ENCODE measurements at places on chromosomes 3 and 15. TPM values are rescaled to one million over a fixed set of nuclear protein-coding genes. Genes with fewer than 3 reads are reported as not detected.
A peak's percentile ranks its signal among the peaks of the same experiment; 100 is the strongest.

GRCh38 chr3:126448893-126449180 lies 26.9 kb downstream of the ZXDC start:
- DNase-seq: no peak

The TMEM45A gene
- 3.0 TPM for total RNA-seq

The NANOGP8 gene
- total RNA-seq: not detected

DNA sequence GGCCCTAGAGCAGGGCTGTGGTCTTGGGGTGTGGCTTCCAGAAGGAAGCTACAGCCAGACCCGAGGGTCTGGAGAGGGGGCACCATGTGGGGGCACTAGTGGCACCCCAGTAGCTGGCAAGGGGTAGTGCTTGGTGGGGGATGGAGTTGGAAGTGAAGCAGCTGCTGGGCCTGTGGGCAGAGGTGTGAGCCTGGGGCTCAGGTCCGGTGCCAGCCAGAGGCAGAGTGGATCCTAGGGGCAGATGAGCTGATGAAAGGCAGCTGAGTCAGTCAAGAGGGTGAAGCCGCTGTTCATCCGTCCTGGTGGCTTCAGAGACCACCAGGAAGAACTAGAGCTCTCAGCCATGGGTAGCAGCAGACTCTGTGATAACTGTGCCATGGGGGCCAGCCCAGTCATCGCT lies 172.6 kb downstream of the TBC1D2B start:
- DNase-seq: no peak

DNA sequence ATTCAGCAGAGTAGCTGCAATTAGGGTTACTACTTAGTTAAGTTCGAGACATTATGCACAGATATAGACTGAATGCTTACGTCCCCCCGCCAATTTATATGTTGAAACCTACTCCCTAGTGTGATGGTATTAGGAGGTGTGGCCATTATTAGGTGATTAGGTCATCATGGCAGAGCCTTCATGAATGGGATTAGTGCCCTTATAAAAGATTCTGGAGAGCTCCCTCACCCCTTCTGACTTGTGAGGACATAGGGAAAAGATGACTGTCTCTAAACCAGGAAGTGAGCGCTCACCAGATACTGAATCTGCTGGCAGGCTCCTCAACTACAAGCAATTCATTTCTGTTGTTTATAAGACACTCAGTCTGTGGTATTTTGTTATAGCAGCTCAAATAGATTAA lies 25.6 kb upstream of the TEX9 start:
- no peak for DNase-seq

GRCh38 chr15:101474983-101475382 lies 14.5 kb downstream of the PCSK6 start:
- DNase-seq: no peak

DNA sequence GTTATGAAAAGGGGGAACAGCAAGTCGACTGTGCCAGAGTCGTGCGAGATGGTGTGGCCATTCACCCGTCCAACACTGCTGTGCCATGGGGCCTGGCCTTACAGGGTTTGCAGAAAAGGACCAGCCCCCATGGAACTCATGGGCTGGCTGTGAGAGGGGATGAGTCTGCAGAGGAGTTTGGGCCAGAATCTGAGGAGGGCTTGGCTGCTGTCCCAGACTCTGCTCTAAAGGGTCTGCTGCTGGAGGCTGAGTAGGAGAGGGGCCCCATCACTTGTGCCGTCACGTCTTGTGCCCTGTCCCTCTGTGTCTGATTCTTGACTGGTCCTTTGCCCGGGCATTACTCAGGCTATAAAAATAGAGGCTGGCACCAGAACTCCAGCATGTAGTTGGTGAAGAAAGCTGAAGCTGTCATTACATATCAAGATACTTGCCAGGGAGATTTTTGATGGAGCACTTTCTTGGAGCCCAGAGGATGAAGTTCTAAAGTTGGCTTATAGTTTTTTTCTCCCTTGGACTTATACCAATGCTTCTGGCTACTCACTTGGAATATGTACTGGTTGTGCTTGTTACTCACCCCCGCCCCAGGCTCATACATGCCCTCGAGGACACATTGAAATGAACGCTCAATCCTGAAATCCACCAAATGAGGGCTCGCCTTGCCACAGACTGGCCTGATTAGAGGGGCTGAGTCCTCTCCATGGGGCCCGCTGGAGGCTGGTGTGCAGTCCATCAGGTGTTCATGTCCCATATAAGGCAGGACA lies 10.2 kb downstream of the PXYLP1 start:
- DNase-seq: peak; percentile 26

The LRRC31 gene
- total RNA-seq: not detected

DNA sequence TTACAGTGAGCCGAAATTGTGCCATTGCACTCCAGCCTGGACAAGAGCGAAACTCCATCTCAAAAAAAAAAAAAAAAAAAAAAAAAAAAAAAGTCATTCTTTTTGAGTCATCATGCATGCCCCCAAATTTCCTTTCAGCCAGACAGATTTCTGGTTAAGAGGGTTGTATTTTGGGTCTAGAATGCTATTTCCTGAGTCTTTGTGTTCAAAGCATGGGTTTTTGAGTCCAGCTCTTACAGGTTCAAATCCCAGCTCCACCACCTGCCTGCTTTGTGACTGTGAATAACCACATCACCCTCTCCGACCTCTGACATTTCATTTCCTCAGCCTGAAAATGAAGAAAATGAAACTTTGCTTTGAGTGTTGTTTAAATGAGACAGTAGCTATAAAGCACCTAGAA lies 9.3 kb upstream of the C15orf61 start:
- no peak for DNase-seq

- DNase-seq: no peak
These were observed 45.9 kb downstream of the SUMF1 start for GRCh38 chr3:4421121-4421520.

DNA sequence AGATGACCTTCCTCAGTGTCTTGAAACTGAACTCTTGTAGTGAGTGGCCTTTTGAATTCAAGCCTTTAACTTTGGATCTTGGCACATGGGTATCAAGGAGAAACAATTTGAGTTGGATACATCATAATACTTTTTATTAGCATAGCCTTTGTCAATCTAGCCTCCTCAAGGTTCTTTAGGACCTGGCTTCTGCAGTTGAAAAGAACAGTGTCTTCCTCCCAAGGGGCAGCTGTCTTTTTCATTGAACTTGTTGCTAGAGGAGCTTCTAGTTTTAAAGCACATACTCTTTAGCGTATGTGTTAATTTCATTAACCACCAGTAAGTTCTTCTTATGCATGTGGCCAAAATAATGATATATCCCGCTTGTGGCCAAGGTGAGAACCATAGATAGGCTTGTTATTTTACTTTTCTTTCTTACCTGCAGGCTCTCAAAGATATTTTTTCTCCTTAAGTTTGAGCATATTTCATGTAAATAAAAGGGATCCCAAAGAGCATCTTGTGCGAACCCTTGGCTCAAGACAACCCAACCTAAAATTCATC lies 83.2 kb downstream of the GHSR start:
- DNase-seq: no peak

- DNase-seq: no peak
These were observed 15.2 kb upstream of the EID1 start for GRCh38 chr15:48862705-48863104.

GRCh38 chr15:50321680-50322210 lies 33.3 kb downstream of the GABPB1 start:
- DNase-seq: no peak

The ALPK3 gene
- 1.6 TPM for total RNA-seq

GRCh38 chr3:1330107-1330506 lies 237.3 kb downstream of the CNTN6 start:
- DNase-seq: no peak

- peak; percentile 62 for DNase-seq
These were observed at the start of gene HEG1 for GRCh38 chr3:125055913-125056745. Gene HEG1 (minus strand): TSS chr3:125055997. CDS start chr3:125055890, 107 bp downstream.

The ABHD17C gene
- 14.7 TPM for total RNA-seq

The CX3CR1 gene
- total RNA-seq: 11.4 TPM

DNA sequence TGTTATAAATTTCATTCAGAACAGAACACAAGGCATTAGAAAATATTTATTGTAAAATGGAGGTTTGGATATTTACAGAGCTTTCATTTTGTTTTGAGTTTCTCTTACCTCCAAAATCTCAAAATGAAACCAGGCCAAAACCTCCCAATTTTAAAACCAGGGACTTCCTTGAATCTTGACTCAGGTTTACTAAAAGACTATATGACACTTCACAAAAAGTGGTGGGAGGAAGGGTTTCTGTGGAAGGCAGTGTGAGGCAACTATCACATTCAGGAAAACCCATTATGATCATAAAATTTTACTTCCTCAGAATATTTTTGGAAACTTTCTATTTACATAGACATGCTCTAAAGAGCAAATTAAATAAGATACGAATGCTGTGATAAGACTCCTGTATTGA lies 205.8 kb upstream of the EOMES start:
- no peak for DNase-seq

The TPRG1 gene
- total RNA-seq: 0.94 TPM

GRCh38 chr3:53254509-53255422 lies 1.1 kb downstream of the TKT start:
- peak; percentile 42 for DNase-seq

DNA sequence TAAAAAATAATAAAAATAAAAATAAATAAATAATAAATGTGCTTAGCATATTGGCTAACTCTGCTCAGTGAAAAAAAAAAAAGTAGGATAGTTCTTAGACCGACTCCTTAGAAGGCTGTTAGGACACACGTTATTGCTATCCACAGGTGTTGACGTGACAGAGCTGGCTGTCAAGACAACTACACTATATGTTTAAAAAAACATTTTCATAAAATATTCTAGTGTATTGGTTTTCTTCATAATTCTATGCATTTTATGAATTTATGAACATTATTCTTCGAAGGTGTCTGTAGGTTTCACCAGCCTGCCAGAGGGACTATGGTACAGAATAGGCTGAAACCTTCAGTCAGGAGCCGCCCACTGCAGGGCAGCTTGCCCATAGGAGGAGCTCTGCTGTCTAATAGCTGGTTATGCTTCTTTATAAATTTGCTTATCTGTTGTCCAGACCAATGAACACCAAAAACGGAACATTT lies 9.2 kb downstream of the TM4SF1 start:
- no peak for DNase-seq

The RBP2 gene
- not detected for total RNA-seq

GRCh38 chr15:42160136-42160535 lies 3.7 kb upstream of the PLA2G4F start:
- DNase-seq: no peak

- no peak for DNase-seq
These were observed 129.2 kb downstream of the CHDH start for GRCh38 chr3:53716998-53717397.

GRCh38 chr3:111822804-111823203 lies 36.3 kb upstream of the PHLDB2 start:
- no peak for DNase-seq

The PAK6 gene
- 11.2 TPM for total RNA-seq

GRCh38 chr3:13041113-13041776 lies 32.0 kb downstream of the IQSEC1 start:
- DNase-seq: no peak

DNA sequence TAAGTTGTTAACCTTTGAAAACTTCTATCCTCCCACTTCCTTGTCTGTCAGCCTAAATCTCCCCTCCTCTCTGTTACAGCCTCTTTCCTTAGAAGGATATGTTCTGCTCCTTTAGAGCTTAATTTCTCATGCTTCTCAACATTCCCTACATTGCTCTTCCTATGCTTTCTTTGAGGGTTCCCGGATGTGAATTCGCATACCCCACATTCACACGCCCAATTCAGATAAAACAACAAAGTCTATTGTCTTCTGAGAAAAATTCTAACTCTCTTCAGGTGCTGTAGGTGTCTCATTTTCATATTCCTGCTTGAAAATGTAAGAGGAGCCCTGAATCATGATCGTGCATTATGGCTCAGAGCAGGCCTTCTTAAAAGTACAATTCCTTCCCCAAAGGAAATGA lies 171.8 kb upstream of the DPH6 start:
- DNase-seq: no peak

The CCDC39 gene
- total RNA-seq: 0.62 TPM

GRCh38 chr3:111252779-111253178 lies 181.2 kb downstream of the NECTIN3 start:
- DNase-seq: no peak

- DNase-seq: no peak
These were observed 810 bp downstream of the TMEM62 start for GRCh38 chr15:43134157-43134635.

The RPL39L gene
- 16.7 TPM for total RNA-seq

The PLCB2 gene
- 3.3 TPM for total RNA-seq

The GOLGB1 gene
- total RNA-seq: 47.1 TPM

The SMC4 gene
- total RNA-seq: 52.4 TPM

DNA sequence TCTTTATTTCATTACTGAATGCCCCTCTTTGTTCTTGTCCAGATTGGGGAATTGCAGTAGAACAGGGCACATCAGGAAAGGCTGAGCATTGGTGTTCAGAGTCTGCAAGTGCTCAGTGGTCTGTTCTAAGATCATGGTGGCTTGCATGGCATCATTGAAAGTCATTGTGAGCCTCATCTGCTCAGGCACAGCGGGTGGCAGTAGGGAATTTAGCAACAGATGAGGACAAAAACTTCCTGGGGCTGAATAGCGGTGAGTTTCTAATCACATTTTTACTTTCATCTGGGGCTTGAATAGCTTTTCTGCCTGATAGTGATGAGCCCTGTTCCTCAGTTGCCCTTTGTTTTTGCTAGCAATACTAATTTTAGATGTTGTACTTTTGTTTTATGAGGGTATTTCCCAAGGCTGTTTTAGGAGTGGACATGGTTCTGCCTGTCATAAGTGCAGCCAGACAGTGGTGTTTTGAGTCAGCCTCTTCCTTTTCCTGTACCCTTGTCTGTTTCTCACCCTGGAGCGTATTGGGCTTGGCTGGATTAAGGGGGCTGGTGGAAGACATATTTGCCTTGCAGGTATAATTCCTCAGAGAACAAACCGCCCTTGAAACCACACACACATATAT lies 127.2 kb upstream of the IL12A start:
- no peak for DNase-seq

The HIGD2B gene
- total RNA-seq: 0.47 TPM

The COLQ gene
- 3.0 TPM for total RNA-seq

- no peak for DNase-seq
These were observed 19.4 kb downstream of the ZPLD1 start for GRCh38 chr3:102454181-102454580.

DNA sequence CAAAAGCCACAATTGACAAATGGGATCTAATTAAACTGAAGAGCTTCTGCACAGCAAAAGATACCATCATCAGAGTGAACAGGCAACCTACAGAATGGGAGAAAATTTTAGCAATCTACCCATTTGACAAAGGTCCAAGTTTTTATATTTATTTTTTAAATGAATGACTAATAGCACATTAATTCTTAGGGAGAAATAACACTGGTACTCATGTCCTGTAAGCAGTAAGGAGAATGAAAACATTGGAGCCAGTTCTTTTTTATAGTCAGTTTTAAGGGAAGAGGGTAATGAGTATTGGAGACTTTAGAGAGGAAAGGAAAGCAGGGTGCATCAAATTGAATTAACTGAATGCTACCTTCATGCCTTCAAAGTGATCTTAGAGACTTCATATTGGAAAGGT lies 404.7 kb upstream of the TGFBR2 start:
- no peak for DNase-seq

The EFCC1 gene
- 0.94 TPM for total RNA-seq

DNA sequence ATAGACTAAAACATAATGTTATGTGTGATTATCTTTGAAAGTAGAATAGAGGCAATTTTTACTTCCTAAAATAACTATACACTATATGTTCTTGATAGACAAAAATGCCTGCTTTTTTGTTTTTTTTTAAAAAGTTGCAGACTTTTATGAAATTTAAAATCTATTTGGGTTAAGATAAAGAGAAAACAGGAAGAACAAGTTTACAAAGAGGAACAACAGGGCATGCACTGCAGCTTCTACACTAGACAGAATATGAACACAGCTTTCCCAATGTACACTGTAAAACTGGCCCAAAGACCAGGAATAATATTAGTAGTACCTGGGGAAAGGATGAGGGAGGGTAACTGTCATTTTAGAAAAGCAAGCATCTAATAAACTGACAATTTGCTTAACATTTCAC lies 53.7 kb downstream of the NR1I2 start:
- no peak for DNase-seq

- no peak for DNase-seq
These were observed 113.7 kb downstream of the OXSM start for GRCh38 chr3:25903371-25904129.
